Activated CD4-positive, alpha-beta T cell treated with anti-CD3 and anti-CD28 coated beads, Interleukin-2, amount 10 ng/mL, durations not matched to agents 7 days and 5 days (primary cell): ENCODE measurements at places on chromosomes 4 and X.

DNA sequence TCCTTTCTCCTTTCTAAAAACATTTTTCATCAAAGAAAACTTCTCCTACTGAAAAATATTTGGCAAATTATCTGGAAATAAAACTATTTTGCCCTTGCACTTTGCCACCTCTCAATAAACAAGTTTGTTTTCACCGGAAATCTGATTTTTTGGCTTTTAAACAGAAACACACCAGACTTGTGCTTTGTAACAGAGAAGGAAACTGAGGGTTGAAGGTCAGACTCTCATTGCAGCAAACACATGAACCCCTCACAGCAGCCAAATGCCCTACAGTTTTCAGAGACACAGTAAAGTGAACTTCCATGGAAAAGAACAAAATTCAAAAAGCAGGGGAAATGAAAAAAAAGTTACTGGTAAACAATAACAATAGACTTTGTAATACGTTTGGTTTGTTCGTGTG is 95.6 kb upstream of the WDR17 start:
- no peak for DNase-seq

GRCh38 chr4:17013382-17014006 is 115.0 kb upstream of the LDB2 start:
- DNase-seq: no peak

DNA sequence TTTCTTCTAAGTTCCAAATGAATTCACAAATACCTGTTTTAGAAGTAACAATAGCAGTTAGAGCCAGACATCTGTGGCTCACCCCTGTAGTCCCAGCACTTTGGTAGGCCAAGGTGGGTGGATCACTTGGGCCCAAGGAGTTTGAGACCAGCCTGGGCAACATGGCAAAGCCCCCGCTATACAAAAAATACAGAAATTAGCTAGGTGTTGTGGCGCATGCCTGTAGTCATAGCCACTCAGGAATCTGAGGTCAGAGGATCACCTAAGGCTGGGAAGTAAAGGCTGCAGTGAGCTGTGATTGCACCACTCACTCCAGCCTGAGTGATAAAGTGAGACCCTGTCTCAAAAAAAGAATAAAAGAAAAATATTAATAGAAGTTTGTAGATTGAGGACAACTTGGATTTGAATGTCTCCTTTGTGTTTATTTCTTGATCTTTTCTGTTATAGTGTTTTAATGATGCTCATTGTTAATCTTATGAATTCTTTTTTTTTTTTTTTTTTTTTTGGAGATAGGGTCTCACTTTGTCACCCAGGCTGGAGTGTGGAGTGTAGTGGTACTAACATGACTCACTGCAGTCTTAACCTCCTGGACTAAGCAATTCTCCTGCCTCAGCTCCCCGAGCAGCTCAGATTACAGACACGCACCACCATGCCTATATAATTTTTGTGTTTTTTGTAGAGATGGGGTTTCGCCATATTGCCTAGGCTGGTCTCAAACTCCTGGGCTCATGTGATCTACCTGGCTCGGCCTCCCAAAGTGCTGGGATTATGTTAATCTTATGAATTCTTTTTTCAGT is 30.7 kb upstream of the RAPGEF2 start:
- no peak for DNase-seq

- DNase-seq: no peak
Measured at GRCh38 chrX:123184219-123184865, at the start of gene GRIA3. TSS of gene GRIA3 (plus strand) at chrX:123184278. CDS start at chrX:123184536, 258 bp downstream.

DNA sequence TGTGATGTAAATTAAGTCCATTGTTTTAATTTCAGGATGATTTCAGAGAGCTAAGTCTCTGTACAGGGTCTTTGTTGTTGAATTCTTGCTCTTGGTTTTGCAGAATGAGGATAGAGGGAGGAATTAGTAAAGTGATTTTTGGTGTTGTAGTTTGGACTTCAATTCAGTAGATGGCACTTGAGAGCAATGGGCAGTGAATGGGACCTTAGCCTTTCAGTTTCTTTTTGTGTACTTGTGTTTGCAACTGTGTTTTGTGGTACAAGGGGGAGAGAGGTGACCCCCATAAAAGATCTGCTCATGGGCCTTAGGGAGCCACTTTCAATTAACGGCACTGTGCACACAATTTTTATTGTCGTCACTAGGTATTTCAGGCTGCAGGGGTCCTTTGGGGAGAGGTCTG is 340.0 kb downstream of the DCAF12L2 start:
- no peak for DNase-seq

DNA sequence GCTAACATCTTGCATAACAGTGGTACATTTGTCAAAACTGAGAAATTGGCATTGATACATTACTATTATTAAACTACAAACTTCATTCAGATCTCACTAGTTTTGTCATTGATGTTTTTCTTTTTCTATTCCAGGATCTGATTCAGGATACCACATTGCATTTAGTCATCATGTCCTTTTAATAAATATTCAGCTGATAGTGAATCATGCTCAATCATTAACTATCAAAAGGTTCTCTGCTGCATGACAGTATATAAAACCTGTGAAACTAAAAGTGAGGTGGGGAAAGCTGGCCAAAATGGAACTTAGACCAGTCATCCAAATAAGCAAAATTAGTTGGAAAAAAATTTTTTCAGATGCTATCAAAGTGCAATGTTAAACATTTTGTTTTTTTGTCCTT is 28.1 kb upstream of the HS6ST2 start:
- DNase-seq: no peak

- no peak for DNase-seq
Measured at GRCh38 chrX:101605728-101606127, 12.1 kb downstream of the ARMCX6 start.
